ENCODE measurements at places on chromosomes 12 and 14. TPM values are rescaled to one million over a fixed set of nuclear protein-coding genes. Genes with fewer than 3 reads are reported as not detected.
A peak's percentile ranks its signal among the peaks of the same experiment; 100 is the strongest.

DNA sequence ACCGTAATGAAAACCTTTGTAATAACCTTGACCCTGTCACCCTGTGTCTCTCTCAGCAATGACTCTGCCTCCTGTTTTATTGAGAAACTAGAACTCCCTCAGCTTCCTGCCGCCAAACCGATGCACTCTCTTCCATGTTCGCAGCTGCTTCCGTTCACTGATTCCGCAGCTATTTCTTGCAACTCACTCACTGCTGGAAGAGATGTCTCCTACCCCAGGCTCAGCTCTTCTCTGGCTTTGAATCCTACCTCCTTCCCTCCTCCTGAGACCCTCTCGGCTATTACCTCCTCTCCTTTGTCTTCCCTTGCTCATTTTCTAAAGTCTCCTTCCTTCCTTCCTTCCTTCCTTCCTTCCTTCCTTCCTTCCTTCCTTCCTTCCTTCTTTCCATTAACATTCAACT, 71.0 kb downstream of the ESRRB start:
- no peak for DNase-seq

GRCh38 chr12:1576410-1577241, 17.8 kb downstream of the FBXL14 start:
- DNase-seq, result peak; percentile 99

- no peak for DNase-seq
These were observed 188.8 kb downstream of the TTC7B start for GRCh38 chr14:90627478-90627877.

DNA sequence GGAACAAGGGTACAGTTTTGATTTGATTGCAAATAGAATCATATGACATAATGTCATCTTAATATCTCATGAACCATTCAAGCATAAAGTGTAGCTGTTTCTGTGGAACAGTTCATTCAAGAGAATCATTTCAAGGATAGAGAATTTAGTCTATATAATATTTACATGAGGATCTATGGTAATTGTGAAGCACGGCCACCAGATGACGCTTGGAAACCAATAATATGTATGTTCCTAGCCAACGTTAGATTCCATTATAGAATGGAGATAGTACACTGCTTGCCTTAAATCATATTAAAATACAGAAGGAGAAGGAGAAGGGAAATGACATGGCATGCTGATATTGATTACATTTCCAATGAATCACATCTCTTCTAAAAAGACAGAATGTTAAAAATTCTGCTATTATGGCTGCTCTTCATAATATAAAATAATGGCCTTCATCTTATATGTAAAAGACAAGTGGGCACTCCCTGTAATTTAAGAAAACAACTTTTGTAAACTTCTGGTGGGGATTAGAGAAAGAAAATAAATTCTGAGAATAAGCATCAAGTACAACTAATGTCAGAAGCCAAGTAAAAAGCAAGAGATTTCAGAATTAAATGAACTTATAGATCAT, 351.0 kb downstream of the NAV3 start:
- DNase-seq, result peak; percentile 46

DNA sequence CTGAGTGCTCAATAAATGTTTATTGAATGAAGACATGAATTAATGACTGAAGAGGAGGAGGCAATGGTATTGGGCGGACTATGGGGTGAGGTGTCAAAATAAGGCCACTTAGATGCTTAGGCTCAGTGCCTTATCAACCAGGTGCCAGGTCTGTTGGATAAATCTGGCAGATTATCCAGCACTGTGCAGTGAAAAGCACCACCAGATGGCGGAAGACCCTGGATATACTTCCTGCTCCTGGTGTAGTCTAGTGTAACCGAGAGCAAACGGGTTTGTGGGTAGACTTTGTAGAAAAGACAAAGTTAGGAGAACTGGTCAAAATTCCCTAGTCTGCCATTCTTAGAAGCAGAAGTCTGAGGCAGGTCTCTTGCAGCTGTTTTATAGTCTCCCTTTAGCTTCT, 306.3 kb downstream of the ATP23 start:
- DNase-seq, result no peak

DNA sequence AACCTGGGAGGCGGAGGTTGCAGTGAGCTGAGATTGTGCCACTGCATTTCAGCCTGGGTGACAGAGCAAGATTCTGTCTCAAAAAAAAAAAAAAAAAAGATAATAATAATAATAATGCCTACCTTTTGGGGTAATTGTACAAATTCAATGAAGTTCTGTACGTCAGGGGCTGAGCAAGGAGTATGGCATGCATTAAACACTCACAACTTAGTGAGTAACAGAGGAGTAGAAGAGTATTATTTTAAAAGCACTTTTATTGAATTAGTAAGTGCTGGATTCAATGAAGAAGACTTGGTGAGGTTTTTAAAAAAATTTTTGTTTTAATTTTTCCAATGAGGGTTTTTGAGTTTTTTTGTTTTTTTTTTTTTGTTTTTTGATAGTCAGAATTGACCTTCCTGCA, 783.6 kb upstream of the TBX3 start:
- DNase-seq, result no peak

RIMBP2 gene
- total RNA-seq, result not detected

- DNase-seq, result no peak
These were observed 440.8 kb downstream of the AEBP2 start for GRCh38 chr12:19880076-19880475.

NOXRED1 gene
- under 0.01 TPM for total RNA-seq

HOXC10 gene
- 0.43 TPM for total RNA-seq

GRCh38 chr12:63753743-63754142, 26.0 kb upstream of the RXYLT1 start:
- no peak for DNase-seq

GRCh38 chr14:102969901-102970300, 47.4 kb downstream of the AMN start:
- no peak for DNase-seq

CLEC2A gene
- total RNA-seq, result not detected

DNA sequence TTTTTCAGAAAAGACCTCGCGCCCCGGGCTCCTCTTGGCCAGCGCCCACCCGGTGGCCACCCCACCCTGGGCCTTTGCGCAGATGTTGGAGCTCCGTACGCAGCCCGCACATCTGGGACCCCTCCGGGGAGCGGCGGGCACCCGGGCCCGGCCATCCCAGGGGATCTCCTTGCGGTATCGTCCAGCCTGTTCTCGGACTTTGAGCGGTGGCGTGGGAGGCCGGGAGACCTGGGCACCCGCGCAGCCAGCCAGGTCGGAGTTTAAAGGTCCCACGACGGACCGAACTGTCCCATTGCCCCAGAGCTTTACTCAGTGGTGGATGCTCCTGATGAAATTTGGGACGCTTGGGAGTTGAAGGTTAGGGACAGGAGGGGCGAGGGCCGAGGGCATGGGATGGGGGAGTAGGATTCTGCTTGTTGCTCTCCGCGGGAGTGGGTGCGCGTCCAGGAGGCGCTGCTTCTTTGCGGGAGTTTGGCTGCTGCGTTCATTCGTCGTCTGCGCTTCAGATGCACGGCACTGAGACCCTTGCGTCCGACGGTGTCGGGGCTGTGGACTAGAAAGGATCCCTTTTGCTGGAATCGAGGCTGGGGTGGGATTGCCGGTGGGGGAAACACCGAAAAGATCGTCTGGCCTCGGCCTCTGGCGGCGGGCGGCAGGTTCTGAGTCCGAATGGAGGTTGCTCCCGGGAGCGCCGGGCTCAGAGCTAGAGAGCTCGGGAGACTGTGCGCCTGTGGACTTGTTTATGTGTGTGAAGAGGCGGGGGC, 1.4 kb downstream of the NTF3 start:
- DNase-seq, result peak; percentile 12

ANKRD33 gene
- not detected for total RNA-seq

ERBB3 gene
- total RNA-seq, result 1.7 TPM

GRCh38 chr14:33486332-33486890, 464.5 kb downstream of the EGLN3 start:
- no peak for DNase-seq

DNA sequence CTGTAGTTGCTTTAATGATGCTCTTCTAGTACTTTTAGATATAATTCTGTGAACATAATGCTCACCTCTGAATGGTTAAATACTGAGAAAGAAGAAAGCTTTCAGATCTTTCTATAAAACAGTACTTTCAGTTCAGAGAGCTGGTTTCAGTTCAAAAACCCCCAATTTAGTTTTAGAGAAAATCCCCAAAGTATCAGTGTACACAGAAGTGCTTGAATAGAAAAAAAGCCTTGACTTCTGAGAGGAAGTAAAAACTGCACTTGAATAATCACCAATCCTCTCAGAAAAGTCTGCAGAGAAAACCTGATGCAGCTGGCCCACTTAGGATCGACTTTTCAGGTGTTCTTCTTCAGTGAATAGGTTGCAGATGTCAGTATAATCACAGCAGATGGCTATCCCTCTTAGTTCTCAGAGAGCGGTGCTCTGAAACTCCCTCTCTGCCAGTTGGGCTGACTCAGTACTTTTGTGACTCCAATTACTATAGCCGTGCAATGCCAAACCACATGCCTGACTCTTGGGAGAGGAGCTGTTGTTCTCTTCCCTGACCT, 616.3 kb downstream of the LRFN5 start:
- peak; percentile 36 for DNase-seq

OR10P1 gene
- under 0.01 TPM for total RNA-seq

CATSPERB gene
- not detected for total RNA-seq

DNA sequence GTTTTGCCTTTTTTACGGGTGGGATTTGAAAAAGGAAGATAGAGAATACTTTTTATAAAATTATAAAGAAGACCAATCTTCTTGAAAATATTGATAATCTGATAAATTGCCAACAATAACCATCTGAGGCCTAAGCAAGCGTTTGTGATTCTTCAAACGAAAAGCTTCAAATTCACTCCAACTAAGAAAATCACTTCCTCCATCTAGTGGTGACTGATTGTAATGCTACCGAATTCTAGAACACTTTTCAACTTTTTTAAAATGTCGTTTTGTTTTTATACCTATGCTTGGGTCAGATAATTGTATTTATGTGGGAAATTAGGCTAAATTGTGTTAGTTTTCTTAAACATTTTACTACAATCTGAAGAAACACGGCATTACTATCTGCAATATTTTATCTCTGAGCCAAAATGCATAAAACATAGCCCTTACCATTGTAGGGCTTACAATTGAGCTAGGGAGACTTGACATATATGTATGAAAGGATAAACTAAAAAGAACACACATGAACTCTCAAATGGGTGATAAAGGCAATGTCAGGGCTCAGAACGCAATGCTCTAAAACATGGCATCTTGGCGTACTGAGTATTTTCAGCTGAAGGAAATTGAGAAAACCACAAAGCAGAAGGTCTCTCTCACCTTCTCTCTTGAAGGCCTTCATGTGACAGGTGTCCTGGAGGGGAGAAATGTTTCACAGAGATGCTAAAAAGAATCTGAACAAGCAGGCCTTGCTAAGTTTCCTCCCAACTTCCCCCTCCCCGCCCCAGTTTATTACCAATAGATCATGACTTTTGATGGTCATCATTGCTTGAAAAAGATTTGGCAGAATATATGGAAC, 36.8 kb upstream of the G2E3 start:
- peak; percentile 47 for DNase-seq

KLRG1 gene
- 0.43 TPM for total RNA-seq

TESPA1 gene
- not detected for total RNA-seq

DNA sequence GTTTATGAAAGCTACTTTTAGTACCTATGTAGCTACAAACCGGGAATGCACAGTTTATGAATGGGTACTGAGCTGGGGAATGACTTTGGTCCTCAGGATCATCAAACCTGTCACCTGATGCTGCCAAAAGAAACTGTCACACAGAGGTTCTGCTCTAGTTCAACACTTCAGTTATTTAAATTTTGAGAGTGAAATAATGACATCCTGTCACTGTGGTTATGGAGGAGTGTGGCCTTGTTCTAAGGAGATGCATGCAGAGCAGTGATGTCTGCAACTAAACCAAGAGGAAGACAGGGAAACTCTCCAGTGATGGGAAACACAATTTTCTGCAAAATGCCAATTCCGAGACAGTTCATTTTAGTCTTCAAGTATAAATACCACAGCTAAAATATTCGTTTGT, 4.8 kb upstream of the AEBP2 start:
- DNase-seq, result no peak

DNA sequence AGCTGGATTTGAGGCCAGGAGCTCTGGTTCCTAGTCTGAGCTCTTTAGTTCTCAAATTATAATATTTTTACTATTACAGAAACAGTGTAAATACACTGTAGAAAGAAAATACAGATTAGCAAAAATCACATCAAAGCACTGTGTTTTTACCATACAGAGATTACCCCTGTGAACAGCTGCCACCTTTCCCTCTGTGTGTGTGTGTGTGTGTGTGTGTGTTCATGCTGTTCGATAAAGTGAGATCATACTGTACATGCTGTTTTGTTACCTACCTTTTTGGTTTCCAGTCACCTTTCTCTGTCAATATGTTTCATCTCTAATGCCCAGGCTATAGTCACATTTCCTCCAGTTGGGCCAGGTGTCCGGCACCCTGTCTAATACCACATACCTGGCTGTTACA, 26.9 kb downstream of the MVK start:
- DNase-seq, result no peak

- no peak for DNase-seq
These were observed 261.2 kb downstream of the ACSS3 start for GRCh38 chr12:81339071-81339470.

DNA sequence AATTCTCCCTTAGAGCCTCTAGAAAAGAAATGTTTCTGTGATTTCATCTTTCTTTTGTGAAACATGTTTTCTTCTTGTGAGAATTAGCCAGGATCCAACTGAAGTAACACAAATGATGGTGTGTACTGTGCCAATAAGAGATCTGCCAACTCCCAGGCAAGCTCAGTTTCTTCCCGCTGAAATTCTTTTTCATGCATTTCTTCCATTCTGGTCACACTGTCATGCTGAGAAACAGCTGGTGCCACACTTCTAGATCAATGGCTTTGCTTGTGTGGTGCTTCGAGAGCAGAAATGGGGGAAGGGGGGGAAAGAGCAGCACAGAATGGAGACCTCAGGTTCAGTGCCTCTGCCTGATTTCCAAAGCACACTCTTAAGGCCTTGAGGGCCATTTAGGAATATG, 41.4 kb upstream of the FGF6 start:
- DNase-seq, result no peak

- no peak for DNase-seq
These were observed 506 bp upstream of the NAP1L1 start for GRCh38 chr12:76084863-76085519.

KRT1 gene
- total RNA-seq, result not detected

SERPINA12 gene
- not detected for total RNA-seq

DNA sequence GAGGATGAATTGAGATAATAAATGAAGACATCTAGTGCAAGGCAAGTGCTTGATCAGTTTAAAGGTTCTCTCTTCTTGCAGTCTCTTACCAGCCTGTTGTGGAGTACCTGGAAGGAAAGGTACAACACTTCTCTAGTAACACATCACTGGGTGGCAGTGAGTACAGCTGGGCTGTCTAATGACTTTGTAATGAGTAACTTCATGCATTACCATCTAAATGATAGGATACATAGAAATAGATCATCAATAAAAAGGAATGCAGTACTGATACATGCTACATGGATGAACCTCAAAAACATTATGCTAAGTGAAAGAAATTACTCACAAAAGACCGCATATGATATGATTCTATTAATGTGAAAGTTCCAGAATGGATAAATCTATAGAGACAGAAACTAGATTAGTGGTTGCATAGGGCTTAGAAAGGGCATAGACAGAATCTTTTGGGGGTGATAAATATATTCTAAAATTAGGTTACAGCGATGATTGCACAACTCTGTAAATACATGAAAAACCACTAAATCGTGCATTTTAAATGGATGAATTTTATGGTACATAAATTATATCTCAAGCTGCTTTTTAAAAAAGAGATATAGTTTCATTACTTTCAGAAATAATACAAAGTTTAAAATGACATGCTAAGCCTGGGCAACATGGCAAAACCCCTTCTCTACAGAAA, 224.4 kb downstream of the CHST11 start:
- DNase-seq, result no peak

SLC6A13 gene
- not detected for total RNA-seq

- DNase-seq, result no peak
These were observed 103.7 kb upstream of the MAX start for GRCh38 chr14:65206078-65206447.

INHBE gene
- 1.7 TPM for total RNA-seq

All from fibroblast of villous mesenchyme (primary cell).